CD4-positive, alpha-beta T cell treated with Interleukin-15 for 1 hour (primary cell): ENCODE measurements at places on chromosomes 12 and 14.

GRCh38 chr12:93778306-93778705 lies 101.1 kb downstream of the CRADD start:
- no peak for DNase-seq

DNA sequence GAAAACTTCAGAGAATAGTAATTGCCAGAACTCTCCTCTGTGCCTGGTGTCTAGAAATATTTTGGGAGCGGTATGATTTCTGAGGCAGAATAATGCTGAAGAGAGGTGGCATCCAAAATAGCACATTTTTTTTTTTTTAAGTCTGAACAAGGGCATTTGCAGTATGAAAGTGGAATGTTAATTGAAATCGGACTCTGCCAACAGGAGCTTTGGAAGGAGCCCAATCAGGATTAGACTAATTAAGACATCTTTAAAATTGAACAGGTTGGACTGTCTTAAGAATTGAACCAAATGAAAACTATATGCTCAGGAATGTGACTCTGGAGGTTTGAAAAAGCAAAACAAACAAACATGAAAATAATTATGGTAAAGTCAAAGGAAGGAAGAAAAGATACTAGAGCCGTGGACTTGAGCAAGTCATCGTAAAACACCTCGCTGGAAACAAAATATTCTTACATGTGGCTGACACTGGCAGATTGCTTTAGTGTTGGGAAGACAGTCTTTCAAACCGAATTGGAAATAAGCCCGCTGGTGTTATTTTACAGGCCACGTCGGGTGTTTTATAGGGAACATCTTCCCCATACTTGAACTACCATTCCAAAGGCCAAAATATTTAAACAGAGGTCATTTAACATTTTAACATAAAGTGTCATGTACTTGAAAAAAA lies 436.3 kb downstream of the VRK1 start:
- no peak for DNase-seq

GRCh38 chr14:100804138-100804537 lies 21.8 kb upstream of the MEG3 start:
- DNase-seq, result no peak

DNA sequence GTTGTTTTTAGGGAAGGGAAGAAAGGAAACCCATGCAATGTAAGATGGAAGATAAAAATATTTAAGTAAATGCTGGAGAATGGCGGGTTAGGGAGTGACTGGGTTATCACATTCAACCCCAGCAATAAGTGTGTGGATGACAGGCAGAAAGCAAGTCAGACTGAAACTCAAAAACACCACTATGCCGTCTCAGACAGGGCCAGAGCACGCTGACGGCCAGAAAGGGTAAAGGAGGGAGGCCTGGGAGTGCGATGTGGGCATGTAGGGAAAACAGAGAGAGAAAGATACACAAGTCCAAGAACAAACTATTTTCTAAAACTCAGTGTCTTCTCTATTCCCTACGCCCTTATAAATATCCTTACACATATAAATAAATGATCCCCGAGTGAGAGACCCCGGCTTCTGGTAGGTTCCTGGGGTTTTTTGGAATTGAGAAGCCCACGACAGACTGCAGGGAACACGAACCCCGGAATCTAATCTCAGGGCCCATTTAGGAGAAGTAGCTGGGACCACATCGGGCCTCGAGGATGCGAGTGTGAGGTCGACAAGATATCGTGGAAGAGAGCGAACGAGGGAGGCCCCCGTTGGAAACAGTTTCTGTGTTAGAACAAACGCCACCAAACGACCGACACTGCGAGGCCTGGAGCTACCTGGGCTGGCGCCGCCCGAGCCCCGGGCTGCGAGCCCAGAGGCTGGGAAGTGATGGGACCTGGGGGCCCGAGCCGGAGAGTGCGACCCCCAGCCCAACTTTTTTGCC lies 735 bp upstream of the OTX2 start:
- DNase-seq, result no peak

DNA sequence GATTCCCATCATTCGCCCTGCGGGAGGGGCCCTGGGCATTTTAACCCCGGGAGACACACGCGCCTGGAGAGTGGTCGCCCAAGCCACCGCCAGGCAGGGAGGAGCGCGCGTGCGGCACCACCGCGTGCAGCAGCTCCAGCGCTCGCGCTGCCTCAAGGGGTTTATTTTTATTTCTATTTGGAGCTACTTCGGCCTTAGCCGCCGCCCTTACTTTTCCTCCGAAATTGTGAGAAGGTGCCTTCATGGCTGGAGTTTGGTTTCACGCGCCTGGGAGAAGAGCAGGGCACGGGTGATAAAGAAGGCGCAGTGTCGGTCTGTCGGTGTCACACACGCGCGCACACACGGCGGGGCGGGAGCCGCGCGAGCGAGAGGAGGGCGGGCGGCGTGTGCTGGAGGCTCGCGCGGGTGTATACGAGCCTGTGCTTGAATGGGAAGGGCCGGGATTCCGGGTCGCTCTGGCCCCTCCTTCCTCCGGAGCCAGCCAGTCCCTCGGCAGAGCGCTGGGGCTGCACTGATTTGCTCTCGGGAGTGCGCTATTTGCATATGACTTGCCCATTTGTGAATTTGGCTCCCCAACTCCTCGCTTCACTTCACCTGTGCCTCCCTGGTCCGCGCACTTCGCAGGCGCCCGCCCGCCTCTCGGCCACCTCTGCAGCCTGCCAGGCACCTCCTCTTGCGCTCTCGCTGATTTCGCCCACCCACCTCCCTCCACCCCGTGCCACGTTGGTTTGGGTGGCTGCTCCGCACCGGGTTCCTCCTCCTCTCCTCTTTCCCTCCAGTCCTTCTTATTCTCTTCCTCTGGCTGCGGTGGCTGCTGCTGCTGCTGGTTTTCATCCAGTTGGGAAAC lies 932.3 kb downstream of the DIO2 start:
- DNase-seq, result no peak

GRCh38 chr12:47034661-47035060 lies 44.8 kb upstream of the PCED1B start:
- DNase-seq, result no peak

DNA sequence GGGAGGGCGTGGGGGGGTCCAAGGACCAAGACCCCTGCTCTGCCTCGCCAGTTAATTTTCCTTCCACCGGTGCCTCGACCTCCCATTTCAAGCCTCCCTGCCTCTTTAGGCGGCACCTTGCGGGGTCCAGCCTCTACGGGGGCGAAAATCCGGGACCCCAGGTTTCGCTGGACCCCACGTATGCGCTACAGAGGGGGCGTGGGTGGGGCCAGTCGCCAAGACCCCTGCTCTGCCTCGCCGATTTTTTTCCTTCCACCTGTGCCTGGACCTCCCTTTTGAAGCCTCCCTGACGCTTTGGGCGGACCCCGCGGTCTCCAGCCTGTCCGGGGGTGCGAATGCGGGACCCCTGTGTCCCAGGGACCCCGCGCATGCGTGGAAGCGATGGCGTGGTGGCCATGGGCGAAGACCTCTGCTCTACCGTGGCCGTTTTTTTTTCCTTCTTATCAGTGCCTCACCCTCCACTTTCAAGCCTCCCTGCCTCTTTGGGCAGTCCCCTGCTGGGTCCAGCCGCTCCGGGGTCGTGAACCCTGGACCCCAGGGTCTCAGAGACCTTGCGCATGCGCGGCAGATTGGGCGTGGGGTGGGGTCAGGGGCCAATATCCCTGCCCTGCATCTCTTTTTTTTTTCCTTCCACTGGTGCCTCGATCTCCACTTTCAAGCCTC lies 324.2 kb downstream of the ALG10 start:
- DNase-seq, result no peak

DNA sequence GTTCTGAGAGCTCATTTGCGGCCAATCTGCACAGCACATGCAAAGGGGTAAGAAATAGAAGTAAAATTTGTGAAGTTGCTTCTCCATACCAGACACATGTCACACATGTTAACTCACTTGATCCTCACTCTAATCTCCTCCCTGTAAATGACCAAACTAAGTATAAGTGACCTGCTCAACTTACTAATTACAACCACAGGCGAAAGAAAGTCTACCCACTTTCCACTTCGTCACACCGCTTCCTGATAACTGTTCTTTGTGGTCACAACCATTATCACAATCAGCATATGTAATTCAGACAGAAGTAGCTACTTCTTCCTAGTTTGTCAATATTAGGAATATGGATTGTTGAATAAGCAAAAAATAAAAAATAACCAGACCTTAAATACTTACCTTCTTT lies 293.7 kb upstream of the CLEC14A start:
- DNase-seq, result no peak

GRCh38 chr12:51326698-51327439 lies 2.9 kb upstream of the BIN2 start:
- DNase-seq, result peak; percentile 37

DNA sequence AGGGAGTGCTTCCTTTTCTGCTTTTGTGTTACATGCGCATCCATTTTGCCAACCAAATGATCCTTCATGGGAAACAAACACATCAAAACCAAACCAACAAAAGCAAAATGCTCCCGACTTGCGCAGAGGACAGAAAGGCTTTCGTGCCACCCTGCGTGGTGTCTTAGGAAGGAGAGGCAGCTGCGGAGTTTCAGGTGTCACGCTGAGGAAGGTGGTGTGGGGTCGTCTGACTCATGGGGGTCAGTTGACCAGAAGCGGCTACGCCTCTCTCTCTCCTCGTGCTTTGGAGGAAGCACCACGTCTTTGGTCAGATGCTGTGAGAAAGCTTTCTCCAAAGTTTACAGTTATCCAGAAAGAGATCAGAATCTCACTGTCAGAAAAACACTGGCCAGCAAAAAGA lies 7.9 kb downstream of the EMP1 start:
- no peak for DNase-seq

DNA sequence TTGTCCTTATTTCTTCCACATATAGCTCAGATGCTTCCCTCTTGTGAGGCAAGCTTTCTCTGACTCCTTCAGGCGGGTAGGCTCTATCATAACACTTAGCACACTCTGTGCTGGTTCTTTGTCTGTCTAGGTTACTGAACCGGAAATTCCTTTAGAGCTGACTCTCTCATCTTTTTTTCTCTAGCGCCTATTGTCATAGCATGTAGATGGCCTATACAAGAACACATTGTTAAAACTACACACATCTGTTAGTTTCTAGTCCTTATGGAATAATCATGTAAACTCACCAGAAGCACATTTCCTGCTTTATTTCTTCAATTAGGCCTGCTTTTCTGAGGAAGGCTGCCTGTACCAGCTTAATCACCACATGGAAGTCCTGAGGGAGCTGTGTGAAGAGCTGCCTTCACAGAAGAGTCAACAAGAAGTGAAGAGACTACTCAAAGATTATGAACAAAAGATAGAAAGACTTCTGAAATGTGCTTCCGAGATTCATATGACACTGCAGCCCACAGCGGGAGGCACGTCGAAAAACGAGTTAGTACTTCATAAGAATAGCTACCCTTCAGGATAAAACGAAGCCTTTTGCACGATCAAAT lies 143.9 kb downstream of the SYNE2 start:
- DNase-seq, result no peak

GRCh38 chr12:108099778-108100489 lies 29.2 kb upstream of the WSCD2 start:
- no peak for DNase-seq

DNA sequence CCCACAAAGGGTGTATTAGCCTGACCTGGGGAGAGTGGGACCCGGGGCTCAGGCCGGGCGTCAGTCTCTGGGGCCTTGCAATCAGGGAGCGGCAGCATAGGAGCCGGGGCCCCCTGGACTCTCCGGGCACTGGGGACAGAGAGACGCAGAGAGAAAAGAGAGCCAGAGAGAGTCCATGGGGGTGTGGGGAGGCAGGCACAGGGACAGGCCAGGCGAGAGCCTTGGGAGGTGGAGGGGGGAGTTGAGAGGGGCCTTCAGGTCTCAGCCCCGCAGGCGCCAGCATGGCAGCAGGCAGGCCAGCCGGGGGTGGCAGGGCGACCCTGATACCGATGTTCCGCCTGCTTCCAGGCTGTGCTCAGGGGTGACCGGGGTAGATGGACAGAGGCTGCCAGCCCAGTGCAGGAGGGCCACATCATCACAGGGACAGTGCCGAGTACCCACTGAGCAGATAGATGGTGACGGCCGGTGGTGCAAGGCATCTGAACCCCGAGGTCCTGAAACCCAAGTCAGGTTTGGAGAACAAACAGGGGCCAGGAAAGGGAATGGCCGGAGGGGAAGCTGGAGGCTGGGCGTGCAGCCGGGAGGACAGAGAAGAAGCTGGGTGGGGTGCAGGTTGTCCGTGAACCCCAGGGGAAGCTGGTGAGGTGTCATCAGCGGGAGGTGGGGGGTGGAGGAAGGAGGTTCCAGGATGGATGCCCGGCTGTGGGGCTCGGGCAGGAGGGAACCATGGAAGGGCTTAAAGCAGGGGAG lies 2.9 kb downstream of the EXOC3L4 start:
- no peak for DNase-seq

- no peak for DNase-seq
Measured at GRCh38 chr12:60684988-60685655, 1089.3 kb downstream of the SLC16A7 start.

DNA sequence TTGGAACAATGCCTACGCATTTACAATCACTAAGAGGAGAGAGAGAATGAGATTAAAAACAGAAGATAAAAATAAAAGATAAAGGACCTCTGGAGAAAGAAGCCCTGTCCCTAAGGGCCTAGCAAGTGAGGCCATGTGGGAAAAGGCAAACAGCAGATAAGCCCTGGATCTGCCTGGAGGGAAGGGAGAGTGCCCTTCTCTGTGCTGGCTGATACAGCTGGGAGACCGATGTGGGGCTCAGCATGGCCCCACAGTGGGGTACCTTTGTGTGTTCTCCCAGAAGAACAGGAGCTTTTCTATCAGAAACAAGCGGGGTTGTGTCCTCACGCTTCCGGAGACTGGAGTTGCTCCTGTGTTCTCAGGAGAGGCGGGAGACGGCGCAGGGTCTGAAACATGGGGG lies 59.9 kb downstream of the TMCC3 start:
- no peak for DNase-seq

GRCh38 chr12:53988541-53989226 lies 3.7 kb downstream of the HOXC10 start:
- no peak for DNase-seq

DNA sequence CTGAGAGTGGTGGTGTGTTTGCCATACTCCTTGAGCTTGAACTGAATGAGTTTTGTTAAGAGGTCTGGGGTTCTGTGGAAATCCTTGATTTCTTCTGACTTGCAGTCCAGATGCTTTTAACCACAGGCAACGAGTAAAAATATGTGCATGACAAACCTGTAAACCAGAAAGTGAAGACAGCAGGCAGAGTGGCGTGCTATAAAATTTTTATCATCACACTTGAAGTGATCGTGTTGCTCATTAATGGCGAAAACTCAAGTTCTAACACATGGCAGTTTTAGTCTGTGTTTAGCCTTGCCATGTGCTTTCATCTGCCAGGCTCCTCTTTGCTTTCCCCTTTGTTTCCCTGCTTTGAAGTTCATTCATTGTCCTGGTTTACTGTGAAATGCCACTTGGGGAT lies 28.0 kb downstream of the TXNRD1 start:
- DNase-seq, result no peak
